ENCODE measurements at places on chromosomes 2 and 18. TPM values are rescaled to one million over a fixed set of nuclear protein-coding genes. Genes with fewer than 3 reads are reported as not detected.
A peak's percentile ranks its signal among the peaks of the same experiment; 100 is the strongest.

- DNase-seq, result no peak
- H3K27me3 ChIP-seq, result no peaks in the 10 kb centered on the region
- no peak overlapping the region for H3K4me3 ChIP-seq
- H3K27ac ChIP-seq, result no peak overlapping the region
- H3K36me3 ChIP-seq, result no peaks in the 10 kb centered on the region
These were observed 244.8 kb downstream of the BABAM2 start for GRCh38 chr2:28135324-28135723.

- DNase-seq, result peak; percentile 96
- H3K4me3 ChIP-seq, result peak within 1 kb of the TSS; percentile 48
- H3K27ac ChIP-seq, result no peak within 1 kb of the TSS
- peaks cover 90% of the 10 kb centered on the region for H3K27me3 ChIP-seq
- peaks cover 14% of the 10 kb centered on the region for H3K4me1 ChIP-seq
These were observed at the start of gene ONECUT2 for GRCh38 chr18:57434536-57435494. ONECUT2 (plus strand) TSS chr18:57435374; CDS start chr18:57435717, 343 bp downstream.

GRCh38 chr2:72340665-72341064 is 193.0 kb upstream of the CYP26B1 start:
- no peak overlapping the region for H3K27ac ChIP-seq
- no peaks in the 10 kb centered on the region for H3K36me3 ChIP-seq
- DNase-seq, result no peak
- H3K4me3 ChIP-seq, result no peak overlapping the region
- H3K27me3 ChIP-seq, result no peaks in the 10 kb centered on the region

DNA sequence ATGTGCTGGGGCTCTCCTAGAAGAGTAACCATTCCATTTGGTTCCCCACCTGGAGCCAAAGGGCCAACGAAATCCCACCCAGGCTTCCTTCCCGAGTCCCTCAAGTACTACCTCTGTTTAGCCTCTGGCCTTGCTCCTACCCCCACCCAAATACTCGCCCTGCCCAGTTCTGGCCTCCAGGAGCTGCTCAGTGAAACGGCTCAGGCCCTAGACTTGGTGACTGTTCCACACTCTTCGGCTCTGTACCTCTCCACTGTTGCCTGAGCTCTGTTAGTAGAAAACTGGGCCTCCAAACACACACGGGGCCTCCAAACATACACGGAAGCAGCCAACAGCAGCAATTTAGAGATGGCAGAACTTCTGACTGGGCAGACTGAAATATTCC is 4.2 kb downstream of the OTX1 start:
- peaks cover 68% of the 10 kb centered on the region for H3K4me1 ChIP-seq
- H3K36me3 ChIP-seq, result no peaks in the 10 kb centered on the region
- H3K4me3 ChIP-seq, result no peak overlapping the region
- peaks cover 100% of the 10 kb centered on the region for H3K27me3 ChIP-seq
- no peak for DNase-seq

DNA sequence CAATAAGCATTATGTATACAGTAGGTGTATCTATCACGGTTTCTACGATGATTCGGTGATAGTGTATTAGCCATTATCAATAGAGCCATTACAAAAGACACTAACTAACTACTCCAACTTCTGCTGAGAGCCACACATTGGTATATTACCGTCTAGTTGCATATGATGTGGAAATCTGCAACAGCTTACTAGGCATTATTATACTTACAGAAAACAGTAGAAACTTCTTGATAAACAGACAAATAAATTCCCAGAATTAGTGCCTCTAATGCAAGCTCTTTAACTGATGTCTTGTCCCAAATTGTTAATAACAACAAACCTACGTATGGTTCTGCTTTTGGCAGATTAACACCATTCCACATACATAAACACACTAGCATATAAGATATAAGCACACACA is 1923.0 kb upstream of the PIK3C3 start:
- DNase-seq, result no peak
- H3K4me3 ChIP-seq, result no peak overlapping the region
- no peaks in the 10 kb centered on the region for H3K36me3 ChIP-seq
- H3K27me3 ChIP-seq, result no peaks in the 10 kb centered on the region
- no peak overlapping the region for H3K27ac ChIP-seq
- no peaks in the 10 kb centered on the region for H3K4me1 ChIP-seq

Gene ANKRD53
- total RNA-seq, result 0.38 TPM

Gene RNF138
- total RNA-seq, result 25.8 TPM

Gene FAM110C
- total RNA-seq, result 4.8 TPM

Gene ZNF512
- total RNA-seq, result 30.8 TPM

Gene STK16
- total RNA-seq, result 21.4 TPM

Measured in upper lobe of right lung (tissue), 1 donor.